DMS153 (cell line): ENCODE measurements at places on chromosomes 4 and X.

DNA sequence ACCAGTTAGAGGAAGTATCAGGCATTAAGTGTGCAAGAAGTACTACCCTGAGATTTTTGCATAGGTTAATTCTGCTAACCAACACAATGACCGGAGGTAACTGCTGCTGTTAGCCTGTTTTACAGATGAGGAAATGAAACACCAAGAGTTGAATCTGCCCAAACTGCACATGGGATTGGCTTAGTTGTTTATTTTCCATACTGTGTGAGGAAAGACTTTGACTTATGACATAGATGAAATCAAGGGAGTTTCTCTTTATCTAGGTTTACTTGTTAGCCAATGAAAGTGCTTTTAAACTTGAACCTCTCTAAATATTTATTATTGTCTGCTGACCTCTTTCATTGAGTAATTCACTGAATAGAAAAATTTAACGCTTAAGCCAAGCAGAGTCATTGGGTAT, 10.3 kb downstream of the GUCY1B1 start:
- DNase-seq = no peak

GRCh38 chr4:152138451-152138850, 377.6 kb upstream of the GATB start:
- no peak for DNase-seq

DNA sequence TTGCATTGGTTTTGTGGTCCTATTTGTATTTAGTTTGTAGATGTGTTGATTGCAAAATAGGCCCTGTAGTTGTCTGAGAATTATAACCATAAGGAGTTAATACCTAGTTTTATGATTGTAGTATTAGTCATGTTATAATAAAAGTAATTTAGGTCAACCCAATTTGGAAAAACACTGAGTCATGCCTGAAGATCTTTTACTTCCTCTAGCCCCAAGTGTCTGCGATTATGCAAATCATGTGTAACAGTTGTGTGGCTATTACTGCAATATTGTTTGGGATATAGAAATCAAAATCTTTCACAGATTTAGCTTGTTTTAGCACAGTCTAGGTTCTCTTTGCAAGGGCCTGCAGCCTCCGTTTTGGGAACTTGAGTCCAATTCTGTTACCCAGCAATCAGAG, 12.6 kb downstream of the SRD5A3 start:
- DNase-seq = no peak

DNA sequence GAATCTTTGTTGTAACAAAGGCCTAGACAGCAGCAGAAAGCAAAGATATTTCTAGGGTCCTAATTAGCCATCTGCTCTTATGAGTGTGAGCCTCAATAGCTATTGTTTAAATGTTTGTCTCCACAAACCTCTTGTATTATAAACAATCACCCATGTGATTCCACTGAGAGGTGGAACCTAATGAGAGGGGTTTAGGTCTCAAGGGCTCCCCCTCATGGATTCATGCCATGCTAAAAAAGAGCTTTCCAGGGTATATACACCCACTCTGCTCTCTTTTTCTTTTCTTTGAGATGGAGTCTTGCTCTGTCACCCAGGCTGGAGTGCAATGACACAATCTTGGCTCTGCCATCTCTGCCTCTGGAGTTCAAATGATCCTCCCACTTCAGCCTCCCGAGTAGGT, 42.1 kb downstream of the TRIM61 start:
- no peak for DNase-seq

DNA sequence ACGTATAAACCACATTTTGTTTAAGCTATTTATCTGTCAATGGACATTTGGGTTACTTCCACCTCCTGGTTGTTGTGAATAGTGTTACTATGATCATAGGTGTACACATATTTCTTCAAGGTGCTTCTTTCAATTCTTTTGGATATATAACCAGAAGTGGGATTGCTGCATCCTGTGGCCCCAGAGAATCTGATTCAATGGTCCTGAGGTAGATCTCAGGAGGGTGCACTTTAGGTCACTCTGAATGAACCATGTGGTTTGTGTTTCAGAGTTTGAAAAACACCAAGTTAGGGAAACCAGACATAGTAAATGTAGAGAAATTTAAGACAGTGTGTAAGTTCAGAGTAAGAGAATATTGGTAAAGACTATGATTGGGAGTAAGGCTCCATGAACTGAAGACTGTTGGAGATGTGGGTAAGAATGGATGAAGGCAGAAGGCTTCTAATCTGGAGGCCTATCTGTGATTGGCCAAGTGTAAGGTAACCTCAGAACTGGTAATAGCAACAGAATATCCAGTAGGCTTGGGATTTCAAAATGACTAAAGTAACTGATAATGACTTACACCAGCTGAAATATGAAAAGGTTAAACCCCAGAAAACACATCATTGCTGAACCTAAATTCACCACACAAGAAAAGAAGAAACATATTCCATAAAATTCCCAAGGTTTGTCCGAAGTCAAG, 236.9 kb downstream of the CAMK2D start:
- DNase-seq = no peak

GRCh38 chr4:35525192-35525978, 718.9 kb downstream of the ARAP2 start:
- no peak for DNase-seq

DNA sequence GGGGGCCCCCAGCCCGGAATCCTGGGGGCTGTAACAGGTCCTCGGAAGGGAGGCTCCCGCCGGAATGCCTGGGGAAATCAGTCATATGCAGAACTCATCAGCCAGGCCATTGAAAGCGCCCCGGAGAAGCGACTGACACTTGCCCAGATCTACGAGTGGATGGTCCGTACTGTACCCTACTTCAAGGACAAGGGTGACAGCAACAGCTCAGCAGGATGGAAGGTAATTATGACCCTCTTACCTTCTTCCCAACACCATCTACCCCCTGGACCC, 1.0 kb downstream of the FOXO4 start:
- DNase-seq = no peak

GRCh38 chr4:31009926-31010325, 289.8 kb downstream of the PCDH7 start:
- DNase-seq = no peak

DNA sequence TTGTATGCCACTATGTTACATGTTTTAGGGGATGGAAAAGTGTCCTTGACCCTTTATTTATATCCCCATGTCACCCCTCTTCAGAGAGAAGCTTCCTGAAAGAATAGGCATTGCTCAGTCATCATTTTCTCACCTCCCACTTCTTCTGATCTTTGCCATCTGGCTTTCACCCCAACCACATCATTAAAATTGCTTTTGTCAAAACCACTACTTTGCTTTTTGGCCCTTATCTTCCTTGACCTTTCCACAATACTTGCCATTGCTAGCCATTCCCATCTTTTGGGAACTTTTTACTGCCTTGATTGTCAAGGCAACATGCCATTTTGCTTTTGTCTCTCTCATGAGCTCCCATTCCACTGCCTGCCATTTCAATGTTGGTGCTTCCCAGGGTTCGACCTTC, 14.9 kb upstream of the FAM9B start:
- DNase-seq = no peak

GRCh38 chr4:53547983-53548382, 43.3 kb downstream of the LNX1 start:
- no peak for DNase-seq

GRCh38 chr4:104890598-104891275, 255.9 kb upstream of the TET2 start:
- no peak for DNase-seq

DNA sequence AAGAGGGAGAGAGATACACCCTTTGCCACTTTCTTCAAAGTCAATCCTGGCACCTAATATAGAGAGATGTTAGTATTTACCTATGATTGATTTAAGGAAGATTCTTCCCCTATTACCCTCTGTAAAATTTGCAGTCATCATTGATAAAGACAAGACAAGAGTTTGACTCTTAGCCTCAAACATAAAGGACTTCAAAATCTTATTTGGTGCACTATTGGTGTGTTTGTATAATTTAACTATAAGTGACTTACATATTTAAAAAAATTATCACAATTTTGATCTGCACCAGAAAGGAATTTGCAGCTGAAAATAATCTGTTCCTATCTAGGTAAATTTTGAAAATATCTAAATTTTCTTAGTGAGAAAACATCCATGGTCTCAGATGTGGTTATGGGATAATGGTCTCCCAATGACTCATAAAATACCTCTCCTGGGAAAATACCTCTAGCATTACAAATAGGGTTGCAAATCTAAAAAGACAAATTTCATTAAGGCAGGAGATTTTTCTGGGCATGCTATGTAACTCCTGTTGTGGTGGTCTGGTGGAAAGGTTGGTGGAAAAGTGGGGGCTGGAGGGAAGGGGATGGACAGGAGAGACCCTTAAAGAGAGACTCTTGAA, 173.6 kb upstream of the MED14 start:
- no peak for DNase-seq

- no peak for DNase-seq
These were observed 12.7 kb downstream of the ADGRA3 start for GRCh38 chr4:22502895-22503814.

GRCh38 chr4:75302648-75303047, 211.6 kb downstream of the RCHY1 start:
- DNase-seq = no peak

- no peak for DNase-seq
These were observed 160.4 kb downstream of the CPEB2 start for GRCh38 chr4:15162465-15163283.

- DNase-seq = no peak
These were observed 775.6 kb downstream of the STIM2 start for GRCh38 chr4:27635936-27636913.

GRCh38 chr4:36128689-36129088, 115.6 kb downstream of the ARAP2 start:
- no peak for DNase-seq

GRCh38 chrX:106670631-106671030, 55.9 kb upstream of the RNF128 start:
- DNase-seq = no peak
